Activated CD4-positive, alpha-beta T cell treated with anti-CD3 and anti-CD28 coated beads, Interleukin-2, amount 10 ng/mL, durations not matched to agents 7 days and 5 days (primary cell): ENCODE measurements at places on chromosomes 3 and 15. TPM values are rescaled to one million over a fixed set of nuclear protein-coding genes. Genes with fewer than 3 reads are reported as not detected.
A peak's percentile ranks its signal among the peaks of the same experiment; 100 is the strongest.

DNA sequence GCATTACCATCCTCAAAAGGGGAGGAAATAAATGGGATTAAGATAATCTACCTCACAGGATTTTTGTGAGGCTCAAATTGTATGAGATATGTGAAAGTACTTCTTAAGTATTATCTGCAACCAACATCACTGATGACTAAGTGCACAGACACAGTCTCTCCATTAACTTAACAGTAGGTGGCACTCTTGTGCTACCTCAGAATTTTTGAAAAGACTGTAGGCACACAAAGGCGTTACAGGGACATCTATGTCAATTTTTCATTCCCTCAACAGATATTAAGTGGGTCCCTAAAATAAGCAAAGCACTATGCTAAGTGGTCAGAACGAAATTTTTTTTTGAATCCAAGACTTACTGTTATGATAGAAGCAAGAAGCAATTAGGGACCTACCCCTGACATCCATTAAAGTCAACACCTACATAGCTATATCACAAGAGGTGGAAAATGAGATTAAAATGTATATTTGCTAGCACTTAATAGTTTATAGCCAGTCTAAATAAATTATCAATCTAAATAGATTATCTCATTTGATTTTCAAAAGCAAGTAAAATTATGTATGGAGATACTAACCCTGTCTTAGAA lies 52.9 kb downstream of the RYK start:
- peaks cover 7% of the 10 kb centered on the region for H3K36me3 ChIP-seq
- no peak overlapping the region for H3K4me3 ChIP-seq
- no peaks in the 10 kb centered on the region for H3K27me3 ChIP-seq
- peak; percentile 48 for DNase-seq
- no peaks in the 10 kb centered on the region for H3K4me1 ChIP-seq
- H3K27ac ChIP-seq: no peak overlapping the region

C2CD4A gene
- total RNA-seq: not detected

DNA sequence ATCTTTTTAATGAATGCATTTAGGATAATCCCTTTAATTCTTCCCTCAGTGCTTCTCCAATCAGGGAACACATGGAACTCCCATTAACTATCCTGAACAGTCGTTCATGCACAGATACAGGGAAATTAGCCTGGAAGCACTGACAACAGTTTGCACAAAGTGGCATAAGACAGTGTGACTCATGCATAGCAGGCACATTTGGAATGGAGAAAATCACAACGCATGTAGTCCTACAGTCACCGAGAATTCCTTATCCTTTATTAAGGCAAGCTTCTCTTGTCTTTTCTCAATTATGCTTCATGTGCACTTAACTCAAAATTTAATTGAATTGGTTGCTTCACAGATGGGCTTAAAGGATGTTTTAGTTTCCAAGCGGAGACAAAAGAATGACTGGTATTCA lies 155.0 kb upstream of the CRBN start:
- DNase-seq: no peak
- no peak overlapping the region for H3K27ac ChIP-seq
- H3K4me3 ChIP-seq: no peak overlapping the region
- H3K36me3 ChIP-seq: no peaks in the 10 kb centered on the region
- H3K27me3 ChIP-seq: no peaks in the 10 kb centered on the region
- no peaks in the 10 kb centered on the region for H3K4me1 ChIP-seq

CD200 gene
- total RNA-seq: 5.2 TPM
